CD4-positive, alpha-beta T cell treated with Interleukin-4 for 1 hour (primary cell): ENCODE measurements at places on chromosomes 12 and 14.

GRCh38 chr14:29749327-29749726 is 178.3 kb downstream of the PRKD1 start:
- DNase-seq: no peak

DNA sequence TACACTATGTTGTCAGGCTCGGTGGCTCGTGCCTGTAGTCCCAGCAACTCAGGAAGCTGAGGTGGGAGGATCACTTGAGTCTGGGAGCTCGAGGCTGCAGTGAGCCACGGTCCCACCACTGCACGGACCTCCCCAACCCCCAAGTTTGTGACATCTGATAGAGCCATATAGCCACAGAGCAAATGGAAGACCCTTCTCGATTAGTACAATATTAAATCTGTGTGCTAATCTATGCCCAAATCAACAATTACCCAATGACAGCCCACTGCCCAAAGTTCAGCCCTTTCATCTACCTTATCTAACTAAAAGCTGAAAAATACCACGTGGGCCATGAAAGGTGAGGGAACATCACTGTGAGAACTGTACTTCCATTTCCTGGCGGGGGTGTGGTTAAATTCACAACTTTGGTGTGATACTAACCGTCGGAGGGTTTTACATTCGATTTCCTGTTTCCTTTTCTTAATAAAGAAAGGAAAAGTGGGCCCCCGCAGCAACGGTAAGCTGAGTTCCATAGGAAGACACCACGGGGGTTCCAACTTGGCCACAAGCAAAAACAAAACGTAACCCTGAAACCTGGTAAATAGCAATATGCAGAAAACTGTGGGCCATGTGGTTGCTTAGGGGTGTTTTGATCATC is 31.2 kb upstream of the FOS start:
- DNase-seq: peak; percentile 82

DNA sequence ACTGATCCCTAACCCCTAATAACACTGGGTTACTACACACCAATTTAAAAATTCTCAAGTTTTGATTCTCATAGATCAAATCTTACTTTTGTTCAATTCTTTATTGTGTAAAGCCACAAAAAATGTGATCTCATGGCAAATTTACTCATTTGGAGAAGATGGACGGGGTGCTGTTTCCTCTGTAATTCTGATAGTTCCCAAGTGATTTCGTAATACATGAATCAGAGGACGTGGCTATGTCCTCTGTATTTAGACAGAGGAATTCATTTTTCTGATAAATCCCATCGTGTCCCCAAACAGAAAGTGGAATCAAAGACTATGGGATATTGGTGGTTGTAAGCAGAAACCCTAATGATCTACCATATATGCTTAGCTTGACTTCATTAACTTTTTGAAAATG is 76.6 kb upstream of the GNG2 start:
- no peak for DNase-seq

- no peak for DNase-seq
Observed at GRCh38 chr14:69010648-69011047, 31.5 kb upstream of the ACTN1 start.

- DNase-seq: no peak
Observed at GRCh38 chr14:103105580-103106150, 11.1 kb downstream of the EXOC3L4 start.

GRCh38 chr14:60212503-60213371 is 36.3 kb upstream of the PPM1A start:
- no peak for DNase-seq

DNA sequence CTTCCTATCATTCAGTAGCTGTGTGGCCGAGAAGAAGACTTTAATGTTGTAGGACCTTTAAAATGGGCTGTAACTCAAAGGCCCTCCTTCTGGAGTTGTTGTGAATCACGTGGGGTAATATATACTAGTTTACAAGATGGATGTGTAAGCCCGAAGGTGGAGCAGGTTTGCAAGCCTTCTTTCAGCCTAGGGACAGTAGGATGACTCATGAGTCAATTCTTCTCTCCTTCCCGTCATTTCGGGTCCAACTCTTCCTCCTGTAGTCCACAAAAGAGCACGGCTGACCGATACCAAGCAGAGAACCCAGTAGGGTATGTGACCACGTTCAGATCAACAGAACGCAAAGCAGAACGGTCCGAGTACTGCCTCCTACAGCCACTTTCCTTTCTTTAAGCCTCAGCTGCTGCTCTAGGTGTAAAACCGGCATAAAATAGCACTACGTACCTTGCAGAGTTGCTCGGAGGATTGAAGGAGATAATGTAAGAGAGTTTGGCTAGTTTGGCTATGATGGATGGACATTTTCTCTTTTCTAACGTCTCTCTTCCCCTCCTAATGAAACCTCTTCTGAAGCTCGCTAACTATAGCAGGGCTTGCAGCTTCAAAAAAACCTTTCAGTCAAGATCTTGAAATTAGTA is 1.3 kb upstream of the RASSF3 start:
- peak; percentile 52 for DNase-seq

- DNase-seq: no peak
Observed at GRCh38 chr12:52314511-52314910, 6.7 kb downstream of the KRT83 start.

- no peak for DNase-seq
Observed at GRCh38 chr14:50015716-50016115, 100.7 kb downstream of the VCPKMT start.

DNA sequence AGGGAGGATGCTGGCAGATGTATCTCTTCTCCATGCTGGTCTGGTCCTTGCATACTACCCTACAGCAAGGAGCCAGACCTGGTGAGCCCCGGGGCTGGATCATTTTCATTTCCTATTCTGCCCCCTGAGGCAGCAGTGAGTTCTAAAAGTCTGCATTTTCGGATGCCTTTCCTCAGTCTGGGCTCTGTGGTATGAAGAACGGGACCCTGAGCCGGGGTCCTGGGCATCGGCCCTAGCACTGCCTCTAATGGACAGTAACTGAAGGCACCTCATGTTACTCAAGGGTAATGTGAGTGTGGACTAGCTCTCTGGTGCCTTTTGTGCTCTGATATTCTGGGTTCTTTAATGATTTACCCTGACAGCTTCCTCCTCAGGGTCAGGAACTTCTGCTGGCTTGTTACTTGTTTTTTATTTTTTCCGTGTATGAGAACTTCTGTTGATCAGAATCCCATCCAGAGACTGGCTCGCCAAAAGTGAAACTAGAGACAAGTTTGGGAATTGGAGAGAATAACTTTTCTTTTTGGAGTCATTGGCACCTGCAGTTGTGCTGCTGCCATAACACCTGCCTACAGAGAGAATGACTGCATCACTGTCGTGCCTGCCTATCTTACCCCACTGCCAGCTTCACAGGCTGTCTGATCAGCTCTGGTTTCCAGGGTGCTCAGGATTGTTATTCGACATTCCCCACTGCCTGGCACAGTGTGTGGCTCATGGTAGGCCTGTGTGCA is 62.3 kb downstream of the SUSD6 start:
- DNase-seq: no peak

DNA sequence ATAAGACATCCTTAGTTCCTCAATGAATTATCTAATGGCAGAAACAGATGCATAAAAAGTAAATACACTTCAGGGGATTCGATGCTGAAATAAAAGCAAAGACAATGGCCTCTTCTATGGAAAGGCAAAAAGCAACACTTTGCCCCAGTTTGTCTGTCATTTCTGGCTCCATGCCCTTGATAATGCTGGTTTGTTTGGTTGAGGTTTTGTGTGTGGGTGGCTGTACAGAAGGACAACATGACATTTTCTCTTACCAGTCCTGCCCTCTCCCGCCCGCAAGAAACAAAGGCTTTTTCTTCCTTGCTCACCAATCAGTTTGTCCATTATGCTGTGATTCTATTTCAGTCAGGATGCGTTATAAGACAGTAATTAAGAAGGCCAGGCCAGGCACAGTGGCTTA is 18.1 kb upstream of the WDR89 start:
- no peak for DNase-seq
